ENCODE measurements at places on chromosomes 5 and 9. TPM values are rescaled to one million over a fixed set of nuclear protein-coding genes. Genes with fewer than 3 reads are reported as not detected.

GRCh38 chr5:128304791-128305190, 221.2 kb downstream of the SLC12A2 start:
- H3K4me1 ChIP-seq, result no peaks in the 10 kb centered on the region
- H3K36me3 ChIP-seq, result no peaks in the 10 kb centered on the region
- no peaks in the 10 kb centered on the region for H3K27me3 ChIP-seq
- H3K4me3 ChIP-seq, result no peak overlapping the region
- H3K27ac ChIP-seq, result no peak overlapping the region
- no peak for DNase-seq

- no peak overlapping the region for H3K4me3 ChIP-seq
- no peaks in the 10 kb centered on the region for H3K36me3 ChIP-seq
- no peak for DNase-seq
- H3K27me3 ChIP-seq, result no peaks in the 10 kb centered on the region
- H3K4me1 ChIP-seq, result no peaks in the 10 kb centered on the region
Observed at GRCh38 chr5:127186657-127187056, 103.9 kb upstream of the MEGF10 start.

DNA sequence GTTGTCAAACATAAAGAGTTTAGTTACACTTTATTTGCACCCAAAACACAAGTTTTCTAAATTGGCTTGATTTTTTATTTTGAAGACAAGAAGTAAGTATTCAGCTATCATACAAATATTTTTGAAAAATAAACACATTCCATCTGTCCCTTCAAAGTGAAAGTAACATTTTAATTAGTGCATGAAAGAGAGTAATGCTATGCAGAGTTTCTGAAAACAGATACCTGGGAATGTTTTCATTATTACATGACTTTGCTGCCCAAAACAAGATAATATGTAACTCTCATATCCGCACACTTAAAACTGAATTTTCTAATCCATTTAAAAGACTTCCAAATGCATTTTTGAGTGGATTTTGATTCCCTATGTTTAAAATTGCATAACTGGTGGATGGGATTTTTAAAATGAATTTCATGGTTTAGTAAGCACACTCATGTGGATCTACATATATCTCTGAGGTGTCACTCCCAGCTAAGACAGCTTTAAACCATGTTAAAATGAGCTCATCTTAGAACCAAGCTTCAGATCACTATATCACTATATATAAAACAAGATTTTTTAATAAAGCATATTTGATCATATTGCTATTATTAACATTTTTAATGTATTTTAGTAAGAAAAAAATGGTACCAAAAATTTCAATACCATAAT, 127.5 kb downstream of the ATPSCKMT start:
- DNase-seq, result no peak
- no peaks in the 10 kb centered on the region for H3K36me3 ChIP-seq
- H3K4me3 ChIP-seq, result no peak overlapping the region
- H3K4me1 ChIP-seq, result no peaks in the 10 kb centered on the region
- H3K27me3 ChIP-seq, result no peaks in the 10 kb centered on the region

DNA sequence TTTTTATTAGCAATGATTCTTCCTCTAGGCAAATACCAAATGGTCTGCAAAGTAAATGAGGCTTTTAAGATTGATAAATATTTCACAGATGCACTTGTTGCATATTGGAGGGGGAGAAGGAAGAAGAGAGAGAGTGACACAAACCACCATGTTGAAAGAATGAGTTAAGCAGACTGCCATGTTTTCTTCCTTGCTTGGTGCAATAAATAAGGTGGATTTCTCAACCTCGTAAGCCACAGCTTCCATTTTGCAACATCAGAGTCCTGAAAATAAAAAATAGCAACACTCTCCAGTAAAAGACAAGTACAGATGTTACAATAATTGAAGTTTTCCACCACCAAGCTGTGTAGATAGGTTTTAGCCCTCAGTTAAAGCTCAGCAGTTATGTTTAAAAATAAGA, 202.9 kb downstream of the SGCD start:
- no peaks in the 10 kb centered on the region for H3K4me1 ChIP-seq
- H3K4me3 ChIP-seq, result no peak overlapping the region
- H3K27me3 ChIP-seq, result no peaks in the 10 kb centered on the region
- DNase-seq, result no peak

GRCh38 chr5:81068635-81069034, 108.5 kb downstream of the RASGRF2 start:
- no peak overlapping the region for H3K27ac ChIP-seq
- H3K4me1 ChIP-seq, result peaks cover 8% of the 10 kb centered on the region
- H3K4me3 ChIP-seq, result no peak overlapping the region
- H3K36me3 ChIP-seq, result peaks cover 20% of the 10 kb centered on the region

DNA sequence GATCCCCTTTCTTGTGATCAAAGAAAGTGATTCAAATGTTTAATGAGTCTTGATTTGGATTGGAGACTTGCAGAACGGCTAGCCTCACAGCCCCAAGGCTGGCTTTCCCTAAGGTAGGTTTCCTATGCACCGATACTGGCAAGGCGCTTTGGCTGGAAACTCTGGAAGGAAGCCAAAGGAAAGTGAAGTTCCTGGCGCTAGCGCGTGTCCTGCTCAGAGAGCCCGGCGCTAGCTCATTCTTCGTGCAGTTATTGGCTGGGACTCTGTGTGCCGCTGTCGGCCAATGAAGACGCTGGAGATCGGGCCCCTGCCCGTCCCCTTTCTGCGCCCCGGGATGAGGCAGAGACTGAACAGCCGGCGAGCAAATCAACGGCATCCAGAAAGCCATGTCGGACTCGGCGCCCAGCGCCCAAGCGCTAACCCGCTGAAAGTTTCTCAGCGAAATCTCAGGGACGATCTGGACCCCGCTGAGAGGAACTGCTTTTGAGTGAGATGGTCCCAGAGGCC, at the start of gene PCDHGC3:
Gene PCDHGC3 (plus strand): TSS at position 342 of the 507 bp plus-strand sequence. CDS start 151 bp downstream, at position 493.
- peaks cover 71% of the 10 kb centered on the region for H3K4me1 ChIP-seq
- no peaks in the 10 kb centered on the region for H3K27me3 ChIP-seq
- peak; percentile 95 for DNase-seq

DNA sequence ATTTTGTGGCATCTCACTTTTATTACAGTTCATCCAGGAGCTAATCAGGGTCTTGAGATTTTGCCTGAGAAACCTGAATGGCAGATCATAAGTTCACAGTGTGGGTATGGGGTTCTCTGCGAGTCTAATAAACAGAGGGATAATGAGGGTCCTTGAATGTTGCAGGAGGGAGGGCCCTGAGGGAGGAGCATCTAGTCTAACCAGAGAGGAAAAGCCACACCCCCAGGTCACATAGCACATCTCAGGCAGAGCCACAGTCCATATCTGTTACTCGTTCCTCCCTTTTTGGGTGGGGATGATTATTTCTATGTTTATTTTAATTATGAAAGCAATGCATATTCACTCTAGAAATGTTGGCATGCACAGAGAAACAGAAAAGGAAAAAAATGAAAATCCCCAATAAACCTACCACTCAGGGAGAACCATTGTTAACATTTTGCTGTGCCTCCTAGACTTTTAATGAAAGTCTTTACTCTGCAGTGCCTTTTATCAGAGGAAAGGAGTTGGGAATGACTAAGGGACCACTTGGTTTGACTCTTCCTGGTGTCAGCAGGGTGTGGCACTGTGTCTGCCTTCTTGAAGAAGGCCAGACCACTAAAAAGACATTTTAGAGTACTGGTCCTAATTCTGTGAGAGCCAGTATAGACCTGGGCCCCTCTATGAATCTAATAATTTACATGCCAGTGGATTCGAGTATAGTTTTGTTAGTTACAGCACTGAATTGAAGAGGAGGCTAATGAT, 2.8 kb downstream of the GALNT12 start:
- no peaks in the 10 kb centered on the region for H3K36me3 ChIP-seq
- peaks cover 3% of the 10 kb centered on the region for H3K27me3 ChIP-seq
- no peak for DNase-seq
- no peak overlapping the region for H3K27ac ChIP-seq

DNA sequence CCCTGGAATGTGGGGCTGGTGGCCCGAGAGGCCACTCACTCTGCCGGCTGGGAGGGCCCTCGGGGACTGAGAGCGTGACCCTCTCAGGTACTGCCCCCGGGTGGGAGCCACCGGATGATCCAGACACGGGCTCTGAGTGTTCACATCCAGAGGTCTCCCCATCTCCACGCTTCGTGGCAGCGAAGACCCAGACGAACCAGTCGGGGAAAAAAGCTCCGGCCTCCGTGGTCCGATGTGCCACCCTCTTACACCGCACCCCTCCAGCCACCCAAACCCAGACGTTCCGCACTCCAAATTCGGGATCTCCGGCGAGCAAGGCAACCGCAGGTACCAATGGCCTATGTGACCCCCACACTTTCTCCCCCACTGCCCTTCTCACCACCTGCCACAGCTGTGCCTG, 49.5 kb downstream of the AMBP start:
- no peaks in the 10 kb centered on the region for H3K36me3 ChIP-seq
- H3K4me1 ChIP-seq, result no peaks in the 10 kb centered on the region
- no peak for DNase-seq
- no peak overlapping the region for H3K4me3 ChIP-seq
- no peaks in the 10 kb centered on the region for H3K27me3 ChIP-seq

GRCh38 chr9:126084696-126085095, 241.9 kb upstream of the MVB12B start:
- no peak for DNase-seq
- no peak overlapping the region for H3K27ac ChIP-seq
- H3K27me3 ChIP-seq, result no peaks in the 10 kb centered on the region
- no peaks in the 10 kb centered on the region for H3K4me1 ChIP-seq
- no peaks in the 10 kb centered on the region for H3K36me3 ChIP-seq

- peak; percentile 91 for DNase-seq
- peak overlapping the region; percentile 77 for H3K27ac ChIP-seq
- peaks cover 50% of the 10 kb centered on the region for H3K4me1 ChIP-seq
- H3K27me3 ChIP-seq, result no peaks in the 10 kb centered on the region
Observed at GRCh38 chr9:116945817-116946216, 258.7 kb downstream of the TRIM32 start.

- H3K36me3 ChIP-seq, result no peaks in the 10 kb centered on the region
- DNase-seq, result no peak
- no peaks in the 10 kb centered on the region for H3K4me1 ChIP-seq
- H3K4me3 ChIP-seq, result no peak overlapping the region
Observed at GRCh38 chr5:8383616-8384015, 514.7 kb downstream of the MTRR start.

DNA sequence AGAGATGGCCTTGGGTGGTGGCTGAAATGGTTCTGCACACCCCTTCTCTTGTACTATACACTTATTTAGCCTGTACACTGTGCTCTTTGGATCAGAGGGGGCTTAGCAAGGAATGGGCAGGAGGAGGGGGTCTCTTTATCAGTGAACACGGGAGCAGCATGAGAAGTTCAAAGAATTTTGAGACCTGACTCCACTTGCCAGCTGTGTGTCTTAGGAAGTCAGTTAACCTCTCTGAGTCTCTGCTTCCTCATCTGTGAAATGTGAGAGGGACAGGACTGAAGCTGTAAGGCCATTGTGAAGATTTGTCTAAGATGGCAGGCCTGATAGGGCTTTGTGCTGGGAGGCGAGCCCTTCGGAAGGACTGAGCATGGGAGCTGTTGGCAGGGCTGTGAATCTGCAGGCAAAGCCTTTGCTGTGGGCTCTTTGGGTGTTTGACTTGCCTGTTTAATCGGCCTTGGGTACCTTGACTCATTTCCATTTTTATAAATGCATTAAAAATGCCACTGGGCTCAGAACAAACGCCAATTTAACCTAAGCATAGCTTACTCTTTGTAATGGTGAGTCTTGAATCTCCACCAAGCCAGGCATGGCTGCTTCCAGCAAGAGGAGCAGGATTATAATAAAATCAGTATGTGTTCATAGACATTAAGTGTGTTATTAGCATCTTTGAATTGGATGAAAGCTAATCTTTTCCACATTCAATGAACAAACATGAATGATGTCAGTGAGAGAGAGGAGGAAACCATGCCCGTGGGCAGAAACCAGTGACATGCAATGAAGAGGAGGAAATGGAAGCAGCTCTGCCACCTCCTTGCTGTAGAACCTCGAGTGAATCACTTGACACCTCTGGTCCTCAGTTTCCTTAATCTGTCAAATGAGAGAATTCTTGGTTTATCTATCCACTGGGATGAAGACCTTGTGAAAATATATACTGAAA, 89.4 kb downstream of the MACROH2A1 start:
- no peaks in the 10 kb centered on the region for H3K36me3 ChIP-seq
- H3K27ac ChIP-seq, result no peak overlapping the region
- H3K27me3 ChIP-seq, result no peaks in the 10 kb centered on the region
- H3K4me3 ChIP-seq, result no peak overlapping the region
- no peak for DNase-seq

GRCh38 chr9:111483858-111484571, at the start of gene ECPAS:
TSS of gene ECPAS (minus strand) at chr9:111484383. CDS start at chr9:111472918, 11,465 bp downstream.
- H3K27me3 ChIP-seq, result no peaks in the 10 kb centered on the region
- H3K4me1 ChIP-seq, result peaks cover 18% of the 10 kb centered on the region
- H3K27ac ChIP-seq, result peak within 1 kb of the TSS; percentile 77
- H3K36me3 ChIP-seq, result no peaks in the 10 kb centered on the region
- peak; percentile 89 for DNase-seq
- H3K4me3 ChIP-seq, result peak within 1 kb of the TSS; percentile 99

GRCh38 chr5:32190095-32190494, 16.0 kb upstream of the GOLPH3 start:
- no peaks in the 10 kb centered on the region for H3K36me3 ChIP-seq
- H3K4me3 ChIP-seq, result no peak overlapping the region
- H3K27ac ChIP-seq, result no peak overlapping the region
- DNase-seq, result no peak
- peaks cover 13% of the 10 kb centered on the region for H3K4me1 ChIP-seq
- H3K27me3 ChIP-seq, result 0 out of 2 replicates have a peak, but pooled peaks cover 4% of the 10 kb centered on the region

DNA sequence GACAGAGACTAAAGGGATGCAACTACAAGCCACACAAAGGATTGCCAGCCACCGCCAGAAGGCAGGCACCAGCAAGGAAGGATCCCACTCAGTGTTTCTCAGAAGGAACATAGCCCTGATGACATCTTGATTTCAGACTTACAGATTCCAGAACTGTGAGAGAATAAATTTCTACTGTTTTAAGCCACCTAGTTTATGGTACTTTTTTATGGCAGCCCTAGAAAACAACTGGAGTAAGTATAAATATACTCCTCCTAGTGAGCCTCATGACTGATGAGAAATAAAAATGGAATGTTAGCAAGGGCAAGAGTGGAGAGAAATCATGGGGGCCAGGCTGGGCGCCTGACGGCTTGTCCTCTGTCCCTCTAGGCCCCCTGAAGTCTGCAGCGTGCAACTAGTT, 307.3 kb downstream of the PIK3R1 start:
- H3K4me1 ChIP-seq, result no peaks in the 10 kb centered on the region
- DNase-seq, result no peak

- DNase-seq, result no peak
- H3K27ac ChIP-seq, result no peak overlapping the region
- H3K4me1 ChIP-seq, result no peaks in the 10 kb centered on the region
- no peaks in the 10 kb centered on the region for H3K27me3 ChIP-seq
- no peaks in the 10 kb centered on the region for H3K36me3 ChIP-seq
Observed at GRCh38 chr5:14331386-14331781, 188.2 kb downstream of the TRIO start.

- no peaks in the 10 kb centered on the region for H3K27me3 ChIP-seq
- no peak overlapping the region for H3K4me3 ChIP-seq
- H3K4me1 ChIP-seq, result peaks cover 11% of the 10 kb centered on the region
- DNase-seq, result peak; percentile 59
- H3K27ac ChIP-seq, result no peak overlapping the region
Observed at GRCh38 chr5:132020568-132021339, 9.3 kb upstream of the ACSL6 start.

Gene RALGPS1
- total RNA-seq, result 8.2 TPM

Gene ANKDD1B
- total RNA-seq, result 0.52 TPM

Gene SOHLH1
- total RNA-seq, result not detected

Gene ELL2
- 0.32 TPM for total RNA-seq

Gene SPINK13
- total RNA-seq, result not detected

Gene TLX3
- not detected for total RNA-seq

Gene NDST1
- total RNA-seq, result 8.4 TPM

Gene CCL27
- total RNA-seq, result not detected

Gene GDA
- total RNA-seq, result not detected

Gene NTNG2
- 2.5 TPM for total RNA-seq

Measured in Karpas-422 (cell line).